BE2C (cell line): ENCODE measurements at places on chromosomes 12 and 14.

GRCh38 chr14:70114621-70115156 is 74.1 kb downstream of the SLC8A3 start:
- DNase-seq: no peak

DNA sequence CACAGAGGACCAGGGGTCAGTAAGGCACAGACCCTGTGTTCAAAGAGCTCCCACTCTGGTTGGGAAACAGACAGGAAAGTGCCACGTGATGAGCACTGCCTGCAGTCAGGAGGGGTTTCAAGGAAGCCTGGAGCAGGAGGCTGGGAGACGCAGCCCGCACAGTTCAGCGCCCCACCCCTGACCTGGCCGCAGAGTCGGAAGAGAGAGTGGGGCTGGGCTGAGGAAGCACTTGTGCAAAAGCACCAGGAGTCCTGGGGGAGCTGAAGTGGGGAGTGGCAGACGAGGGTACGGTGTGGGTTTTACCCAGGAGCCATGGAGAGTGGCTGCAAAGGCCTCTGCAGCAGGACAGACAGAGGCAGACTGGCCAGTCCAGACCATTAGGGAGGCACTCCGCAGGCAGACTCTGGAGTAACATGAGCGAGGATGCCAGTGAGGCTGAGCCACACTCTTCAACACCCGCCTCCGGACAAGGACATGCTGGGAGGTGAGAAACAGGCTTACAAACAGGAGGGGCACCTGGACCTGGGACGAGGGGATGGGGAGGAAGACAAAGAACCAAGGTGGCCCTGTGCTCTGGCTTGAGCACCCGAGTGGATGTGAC is 85.7 kb upstream of the GPR68 start:
- DNase-seq: no peak

DNA sequence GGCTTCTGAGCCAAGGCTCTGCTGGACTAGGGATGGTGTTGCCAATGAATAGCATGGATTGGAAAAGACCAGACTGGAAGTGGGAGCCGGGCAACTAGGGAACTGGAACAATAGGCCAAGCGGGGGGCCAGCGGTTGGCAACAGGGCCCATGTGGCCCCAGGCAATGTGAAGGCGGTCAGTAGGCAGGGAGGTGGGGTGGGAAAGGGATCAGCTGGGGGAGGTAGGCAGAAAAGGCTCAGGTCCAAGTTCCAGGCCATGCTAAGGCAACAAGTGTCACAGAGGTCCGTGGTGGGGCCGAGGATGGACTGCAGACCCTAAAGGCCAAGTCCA is 14.9 kb upstream of the MLXIP start:
- DNase-seq: peak; percentile 38

GRCh38 chr12:9760699-9761418 is at the start of gene CD69:
Gene CD69 (minus strand): TSS chr12:9760901. CDS start chr12:9760820, 81 bp downstream.
- no peak for DNase-seq

DNA sequence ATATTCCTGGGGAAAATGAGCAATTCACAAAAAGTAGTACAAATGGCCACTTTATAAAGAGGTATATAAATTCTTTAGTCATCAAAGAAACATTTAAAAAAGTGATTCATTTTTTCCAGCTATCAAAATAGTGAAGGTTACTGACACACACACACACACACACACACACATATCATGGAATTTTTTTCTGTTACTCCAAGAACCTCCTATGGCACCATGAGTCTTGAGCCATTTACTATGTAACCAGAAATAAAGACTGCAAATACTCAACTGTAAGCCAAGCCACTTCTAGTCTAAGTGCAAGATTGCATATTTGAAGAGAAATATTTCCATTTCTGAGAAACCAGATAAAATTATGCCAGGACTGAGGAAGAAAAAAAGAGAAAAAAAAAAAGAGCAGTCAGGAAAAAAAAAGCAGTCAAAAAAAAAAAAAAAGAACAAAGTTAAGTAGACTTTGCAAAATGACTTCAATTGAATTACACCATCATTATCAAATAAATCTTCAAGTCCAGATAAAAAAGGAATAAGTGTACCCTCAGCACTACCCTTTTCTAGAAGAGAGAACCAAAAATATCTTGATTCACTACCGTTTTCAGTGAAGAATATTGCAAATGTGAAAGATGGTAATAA is 275.7 kb downstream of the DAD1 start:
- DNase-seq: no peak

DNA sequence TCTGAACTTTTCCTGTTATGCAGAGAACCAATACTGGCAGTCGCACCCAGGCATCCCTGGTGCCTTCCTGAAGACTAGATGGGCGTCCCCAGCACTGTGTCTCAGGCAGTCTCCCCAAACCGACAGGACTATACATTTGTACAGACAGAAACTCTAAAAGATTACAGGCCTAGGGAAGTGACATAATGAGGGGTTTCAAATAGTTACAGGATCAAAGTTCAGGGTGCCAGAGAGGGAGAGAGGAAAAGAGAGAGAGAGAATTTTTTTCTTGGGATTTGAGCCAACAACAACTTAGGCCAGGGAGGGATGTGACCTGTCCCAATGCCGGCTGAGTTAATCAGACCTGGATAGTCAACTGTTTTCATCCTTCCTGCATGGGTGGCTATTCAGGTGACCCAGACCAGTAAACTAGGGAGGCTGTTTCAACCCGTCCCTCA is 9.3 kb upstream of the GMFB start:
- DNase-seq: no peak

DNA sequence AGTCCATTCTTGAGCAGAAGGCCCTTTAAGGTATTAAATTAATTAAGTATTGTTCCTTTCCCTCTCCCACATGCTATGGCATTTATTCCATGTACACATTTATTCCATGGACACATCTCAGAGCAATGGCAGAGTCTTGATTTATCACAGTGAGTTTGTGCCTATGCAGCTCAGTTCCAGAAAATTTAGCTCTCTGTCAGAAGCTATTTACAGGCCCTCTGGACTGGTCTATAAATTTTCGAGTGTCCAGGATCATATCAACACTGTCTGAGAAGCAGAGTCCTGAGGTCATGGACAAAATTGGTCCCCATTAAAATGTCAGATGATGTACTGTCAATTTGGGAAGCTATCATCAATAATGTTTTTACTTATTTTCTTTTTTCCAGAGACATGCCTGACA is 65.5 kb downstream of the TTC7B start:
- no peak for DNase-seq

DNA sequence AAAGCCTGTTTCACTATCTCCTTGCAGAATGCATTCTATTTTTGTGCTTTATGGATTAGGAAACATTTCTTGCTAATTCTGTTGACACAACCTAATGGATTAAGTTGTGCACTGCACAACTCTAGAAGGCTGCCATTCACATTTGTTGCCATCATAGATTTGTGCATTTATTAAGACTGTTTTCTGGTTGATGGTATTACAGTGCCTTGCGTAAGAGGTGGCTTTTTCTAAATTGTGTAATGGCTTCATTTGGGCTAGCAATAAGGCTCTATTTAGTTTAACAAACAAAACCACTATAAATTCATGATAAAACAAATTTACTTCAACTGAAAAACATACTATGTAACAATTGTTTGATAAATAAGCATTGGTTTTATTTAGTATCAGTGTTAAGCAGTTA is 175.9 kb downstream of the TRHDE start:
- DNase-seq: no peak

DNA sequence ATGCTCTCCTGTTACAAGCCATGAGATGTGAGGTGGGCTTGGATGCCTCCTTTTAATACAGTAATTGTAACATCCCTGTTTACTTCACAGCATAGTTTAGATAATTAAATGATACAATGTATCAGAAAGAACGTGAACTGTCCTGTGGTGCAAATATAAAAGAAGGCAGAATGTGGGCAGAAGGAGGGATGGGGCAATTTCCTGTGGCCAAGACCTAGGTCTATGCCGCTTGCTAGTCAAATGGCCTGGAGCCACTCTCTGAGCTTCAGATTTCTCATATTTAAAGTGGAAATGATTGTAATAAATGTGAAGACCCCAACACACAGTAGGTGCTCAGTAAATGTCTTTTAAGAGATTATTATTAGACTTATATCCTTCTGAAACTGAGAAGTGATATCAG is 24.0 kb upstream of the EVL start:
- DNase-seq: no peak

- DNase-seq: peak; percentile 78
These were observed 353.6 kb downstream of the TMEM121 start for GRCh38 chr14:105879867-105880561.

DNA sequence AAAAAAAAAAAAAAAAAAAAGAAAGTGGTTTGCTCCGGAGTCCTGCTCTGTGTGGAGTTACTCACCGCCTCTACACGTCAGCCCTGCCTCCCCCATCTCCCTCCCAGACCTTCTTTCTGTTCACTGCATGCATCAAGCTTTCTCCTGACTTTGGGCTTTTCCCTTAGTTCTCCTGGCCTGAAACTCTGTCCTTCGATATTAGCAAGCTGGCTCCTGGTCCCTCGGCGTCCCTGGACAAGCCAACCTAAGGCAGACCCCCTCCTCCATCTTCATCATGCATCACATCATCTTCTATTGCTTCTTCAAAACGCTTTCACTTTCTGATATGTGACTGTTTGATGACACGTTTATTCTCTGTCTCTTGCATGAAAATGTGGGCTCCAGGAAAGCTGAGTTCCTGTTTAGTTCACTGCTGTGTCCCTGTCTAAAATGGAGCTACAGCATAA is 40.6 kb downstream of the SLC15A4 start:
- no peak for DNase-seq

GRCh38 chr14:51394804-51395203 is 154.8 kb downstream of the TMX1 start:
- no peak for DNase-seq

- no peak for DNase-seq
These were observed 41.1 kb upstream of the PCED1B start for GRCh38 chr12:47038270-47038748.

DNA sequence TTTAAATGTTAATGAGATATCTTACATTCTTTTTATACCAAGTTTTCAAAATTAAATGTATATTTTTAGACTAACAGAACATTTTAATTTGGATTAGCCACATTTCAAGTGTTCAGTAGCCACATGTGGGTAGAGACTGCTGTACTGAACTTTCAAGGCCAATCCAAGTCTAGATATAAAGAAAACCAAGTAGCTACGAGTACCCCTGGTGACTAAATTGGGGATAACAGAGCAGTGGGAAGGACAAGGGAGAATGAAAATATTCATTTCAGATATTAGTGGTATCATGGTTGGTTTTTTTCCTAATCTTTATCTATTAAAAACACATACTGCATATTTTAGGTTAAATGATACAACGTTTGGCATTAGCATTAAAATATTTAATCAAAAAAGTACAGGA is 69.4 kb upstream of the RHOJ start:
- DNase-seq: peak; percentile 8

DNA sequence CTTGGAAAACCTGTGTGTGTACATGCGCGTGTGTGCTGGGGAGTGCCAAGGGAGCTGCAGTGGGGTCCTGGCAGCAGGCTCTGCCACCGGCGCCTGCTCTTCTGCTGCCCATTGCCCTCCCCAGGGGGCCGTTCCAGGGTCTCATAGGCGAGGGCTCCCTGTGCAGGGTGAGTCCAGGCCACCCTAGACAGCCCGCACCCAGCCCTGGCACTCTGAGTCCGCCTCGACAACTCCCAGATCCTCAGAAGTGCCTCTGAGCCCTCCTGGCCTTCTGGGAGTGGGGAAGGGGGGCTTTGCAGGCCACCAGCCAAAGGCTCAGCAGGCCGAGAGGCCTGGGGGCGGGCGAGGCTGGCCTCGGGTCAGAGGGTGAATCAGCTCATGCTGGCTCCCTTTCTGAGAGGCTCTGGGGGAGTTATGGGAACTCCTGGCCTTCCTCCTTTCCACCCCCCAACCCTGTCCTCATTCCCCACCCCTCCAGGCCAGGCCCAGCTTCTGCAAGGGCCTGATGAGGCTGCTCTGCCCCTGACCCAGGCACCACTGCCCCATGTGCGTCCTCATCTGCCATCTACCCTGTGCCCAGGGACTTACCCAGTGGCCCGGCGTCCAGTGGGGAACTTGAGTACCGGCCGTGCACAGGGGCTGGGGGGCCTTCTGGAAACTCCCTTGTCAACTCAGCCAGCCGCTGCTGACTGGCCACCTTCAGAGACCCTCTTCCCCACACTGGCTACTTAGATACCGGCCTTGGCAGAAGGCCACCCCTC is 2.1 kb upstream of the TEDC1 start:
- no peak for DNase-seq

- DNase-seq: peak; percentile 84
These were observed 11.6 kb upstream of the CDH24 start for GRCh38 chr14:23068789-23069412.

DNA sequence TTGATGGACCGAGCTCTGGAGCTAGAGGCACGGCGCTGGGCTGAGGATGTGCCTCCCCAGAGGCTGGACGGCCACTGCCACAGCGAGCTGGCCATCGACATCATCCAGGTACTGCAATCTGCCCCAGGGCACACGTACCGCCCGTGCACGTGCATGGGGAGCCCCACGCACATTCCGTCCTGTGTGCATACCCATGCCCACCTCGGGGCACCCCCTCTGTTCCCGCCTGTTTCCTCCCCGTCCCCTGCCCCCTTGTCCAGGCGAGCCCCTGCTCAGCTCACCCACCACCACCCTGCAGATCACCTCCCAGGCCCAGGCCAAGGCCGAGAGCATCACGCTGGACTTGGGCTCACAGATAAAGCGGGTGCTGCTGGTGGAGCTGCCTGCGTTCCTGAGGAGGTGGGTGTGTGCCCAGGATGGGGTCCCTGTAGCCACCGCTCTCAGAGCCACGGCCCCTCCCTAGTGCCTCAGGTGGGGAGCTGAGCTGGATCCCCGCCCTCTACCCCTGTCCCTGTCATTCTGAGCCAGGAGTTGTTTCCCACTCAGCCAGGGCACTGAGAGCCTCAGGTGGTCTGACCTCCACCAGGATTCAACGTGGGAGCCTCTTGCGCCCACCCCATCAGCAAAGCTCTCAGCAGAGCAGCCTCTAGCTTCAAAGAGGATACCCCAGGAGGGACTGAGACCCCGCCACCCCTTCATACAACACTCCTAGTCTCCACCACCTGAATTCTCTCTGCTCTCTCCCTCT is 6.9 kb downstream of the TNFAIP2 start:
- DNase-seq: no peak

- DNase-seq: no peak
These were observed 379.8 kb downstream of the FUT8 start for GRCh38 chr14:65792208-65792905.

DNA sequence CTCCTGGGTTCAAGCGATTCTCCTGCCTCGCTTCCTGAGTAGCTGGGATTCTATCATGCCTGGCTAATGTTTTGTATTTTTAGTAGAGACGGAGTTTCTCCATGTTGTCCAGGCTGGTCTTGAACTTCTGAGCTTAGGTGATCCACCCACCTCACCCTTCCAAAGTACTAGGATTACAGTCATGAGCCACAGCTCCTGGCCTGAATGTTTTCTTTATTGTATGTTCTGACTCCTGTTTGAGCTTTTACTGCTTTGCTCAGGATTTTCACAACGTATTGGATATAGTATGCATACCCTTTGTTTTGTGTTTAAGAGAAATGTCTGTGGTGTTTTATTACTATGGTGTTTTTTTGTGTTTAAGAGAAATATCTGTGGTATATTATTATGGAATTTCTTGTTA is 37.2 kb downstream of the ATF7IP start:
- no peak for DNase-seq

GRCh38 chr14:30443368-30444007 is 115.5 kb upstream of the G2E3 start:
- DNase-seq: no peak
